Cortex of kidney (tissue), 1 donor: ENCODE measurements at places on chromosomes 11 and 22.

DNA sequence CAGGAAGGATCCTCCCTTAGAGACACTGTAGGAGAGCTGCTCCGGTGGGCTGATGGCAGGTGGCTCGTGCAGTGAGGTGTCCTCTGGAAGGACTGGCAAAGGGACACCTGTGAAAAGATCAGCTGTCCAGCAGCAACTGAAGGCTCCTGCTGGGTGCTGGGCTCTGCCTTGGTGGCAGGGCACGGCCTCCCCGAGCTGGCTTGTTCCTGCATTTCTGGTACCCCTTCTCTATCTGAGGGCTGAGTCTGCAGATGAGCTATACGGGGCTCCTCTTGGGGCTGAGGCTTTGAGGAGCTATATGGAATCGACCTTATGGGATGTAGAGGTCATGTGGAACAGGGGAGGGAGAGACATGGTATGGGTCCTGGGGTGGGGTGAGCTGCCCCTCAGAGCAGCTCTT, 875.8 kb downstream of the BRD1 start:
- no peak for DNase-seq

DNA sequence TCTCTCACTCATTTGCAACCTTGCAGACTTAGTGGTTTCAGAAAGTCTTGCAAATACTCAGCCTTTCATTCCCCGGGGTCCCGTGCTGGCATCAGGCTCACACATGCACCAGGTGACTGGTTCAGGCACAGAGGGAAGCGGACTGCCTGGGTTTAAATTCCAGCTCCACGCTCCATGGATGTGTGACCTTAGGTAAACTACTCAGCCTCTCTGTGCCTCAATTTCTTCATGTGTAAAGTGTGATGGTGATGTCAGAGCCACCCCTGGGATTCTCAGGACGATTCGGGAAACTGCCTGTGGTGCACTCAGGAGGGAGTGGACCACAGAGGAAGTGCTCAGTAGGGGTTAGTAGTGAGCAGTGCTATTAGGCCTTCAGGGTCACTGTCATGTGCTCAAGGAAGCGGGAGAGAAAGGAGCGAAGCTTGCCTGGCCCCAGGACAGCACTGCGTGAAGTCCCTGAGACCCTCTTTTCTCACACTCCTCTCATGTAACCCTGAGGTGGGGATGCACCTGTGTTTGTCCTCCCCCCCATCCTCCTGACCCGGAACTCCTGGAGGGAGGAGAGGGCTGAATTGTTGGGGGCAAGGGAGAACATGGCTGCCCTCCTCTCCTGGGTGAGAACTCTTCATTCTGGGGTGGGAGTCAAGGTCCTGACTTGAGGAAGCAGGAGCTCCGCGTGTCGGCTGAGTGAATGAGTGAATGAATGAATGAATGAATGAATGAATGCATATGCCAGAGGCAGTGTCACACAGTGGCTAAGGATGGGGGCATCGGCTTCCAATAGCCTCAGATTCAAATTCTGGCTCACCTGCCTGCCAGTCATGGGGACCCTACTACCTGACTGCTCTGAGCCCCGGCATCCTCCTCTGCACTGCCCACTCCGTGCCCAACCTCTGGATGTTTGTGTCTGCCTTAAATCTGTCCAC, 14.4 kb upstream of the UPK3A start:
- DNase-seq: no peak

DNA sequence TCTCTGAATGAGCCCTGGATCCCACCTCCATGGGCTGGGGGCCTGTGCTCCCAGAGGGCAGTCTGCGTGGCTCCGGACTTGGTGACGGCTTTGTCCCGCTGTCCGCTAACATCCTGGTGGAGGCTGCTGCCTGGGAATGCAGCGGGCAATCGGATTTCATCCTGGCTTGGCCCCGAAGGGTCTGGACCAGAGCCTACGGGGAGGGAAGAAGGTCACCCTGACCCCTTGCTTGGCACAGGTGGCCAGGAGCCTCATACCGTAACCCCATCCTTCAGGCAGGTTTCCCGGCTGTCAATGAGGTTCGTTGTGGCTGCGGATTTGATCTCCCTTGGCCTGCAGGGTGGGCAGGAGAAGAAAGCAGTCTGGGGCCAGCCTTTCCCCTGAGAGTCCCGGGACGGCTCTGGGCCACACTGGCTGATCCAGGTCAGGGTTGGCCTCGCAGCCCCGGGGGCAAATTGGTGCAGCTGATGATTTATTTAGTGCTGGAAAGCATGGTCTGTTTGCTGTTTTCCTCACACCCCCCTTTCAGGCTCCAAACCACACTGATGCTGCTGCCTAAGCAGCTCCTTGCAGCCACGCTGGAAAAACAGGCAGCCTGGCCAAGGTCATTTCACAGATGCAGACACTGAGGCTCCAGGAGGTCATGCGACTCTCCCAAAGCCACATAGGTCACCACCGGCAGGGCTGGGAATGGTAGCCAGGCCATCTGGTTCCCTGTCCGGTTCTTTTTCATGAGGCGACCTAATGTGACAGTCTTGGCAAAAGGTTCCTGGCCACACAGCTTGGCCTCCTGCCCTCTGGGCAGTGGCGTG, 15.0 kb downstream of the PRDM11 start:
- DNase-seq: no peak

GRCh38 chr11:123221096-123221561, 26.1 kb upstream of the CLMP start:
- no peak for DNase-seq

DNA sequence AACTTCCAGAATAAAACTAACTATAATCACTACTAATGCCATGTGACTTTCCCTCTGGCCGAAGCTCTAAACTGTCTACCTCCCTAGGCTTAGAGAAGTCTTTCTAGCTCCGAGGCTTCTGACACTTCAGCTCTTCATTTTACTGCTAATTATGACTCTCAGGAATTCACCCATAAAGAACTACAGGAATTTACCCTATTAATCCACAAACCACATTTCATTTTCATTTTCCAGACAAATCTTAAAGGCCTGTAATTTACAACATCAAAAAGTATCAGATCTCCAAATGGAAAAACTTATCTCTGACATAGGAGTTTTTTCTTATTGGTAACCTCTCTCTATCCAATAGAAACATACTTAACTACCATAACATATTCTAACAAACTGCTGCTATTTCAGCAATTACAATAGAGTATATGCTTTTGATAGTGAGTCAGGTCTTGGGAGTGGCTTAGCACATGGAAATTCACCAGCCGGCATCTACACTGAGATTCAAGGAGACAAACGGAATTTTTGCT, 33.4 kb downstream of the MRTFA start:
- no peak for DNase-seq

DNA sequence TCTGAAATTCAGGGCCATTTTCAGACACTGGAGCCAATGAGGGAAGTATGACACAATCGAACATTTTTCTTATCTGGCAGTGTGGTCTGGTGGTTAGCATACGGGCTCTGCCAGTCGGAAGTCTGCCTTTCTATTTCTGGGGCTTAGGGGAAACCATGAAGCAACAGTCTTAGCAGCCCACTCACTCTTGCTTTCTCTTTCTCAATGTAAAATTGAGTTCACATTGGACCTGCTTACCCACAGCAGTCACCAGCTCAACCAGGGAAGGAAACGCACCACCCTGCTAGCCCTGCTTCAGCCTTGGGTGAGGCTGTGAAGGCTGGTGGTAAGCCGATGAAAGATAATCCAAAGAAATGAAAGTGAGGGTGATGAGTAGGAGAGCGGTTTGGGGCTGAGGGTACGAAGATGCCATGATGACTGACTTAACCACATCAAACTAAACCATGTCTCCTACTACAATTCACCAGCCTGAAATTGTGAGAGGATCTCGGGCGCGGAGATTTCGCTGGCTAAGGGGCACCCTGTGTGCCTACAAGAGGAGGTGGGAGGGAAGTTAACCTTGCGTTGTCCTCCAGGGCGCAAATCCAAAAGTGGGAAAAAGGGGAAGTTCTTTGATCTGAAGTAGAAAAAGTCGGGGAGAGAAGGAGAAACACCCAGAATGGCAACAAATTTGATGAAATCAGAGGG, 2.0 kb upstream of the LMO2 start:
- DNase-seq: no peak

DNA sequence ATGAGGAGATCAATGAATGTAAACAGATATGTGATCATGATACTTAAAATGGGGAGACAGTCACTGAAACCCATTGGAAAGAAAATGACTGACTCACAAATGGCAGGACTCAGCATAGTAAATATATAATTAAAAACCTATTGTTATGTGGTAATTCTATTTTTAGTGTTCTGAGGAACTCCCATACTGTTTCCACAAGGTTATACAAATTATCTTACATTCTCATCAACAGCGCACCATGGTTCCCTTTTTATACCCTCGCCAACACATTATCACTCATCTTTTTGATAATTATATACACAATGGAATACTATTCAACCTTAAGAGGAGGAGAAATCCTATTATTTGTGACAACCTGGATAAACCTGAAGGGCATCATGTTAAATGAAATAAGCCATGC, 17.1 kb downstream of the OR5B21 start:
- DNase-seq: no peak

GRCh38 chr11:78838417-78838816, 263.8 kb upstream of the NARS2 start:
- DNase-seq: no peak

- no peak for DNase-seq
Observed at GRCh38 chr11:60887556-60887955, 18.8 kb downstream of the PRPF19 start.

DNA sequence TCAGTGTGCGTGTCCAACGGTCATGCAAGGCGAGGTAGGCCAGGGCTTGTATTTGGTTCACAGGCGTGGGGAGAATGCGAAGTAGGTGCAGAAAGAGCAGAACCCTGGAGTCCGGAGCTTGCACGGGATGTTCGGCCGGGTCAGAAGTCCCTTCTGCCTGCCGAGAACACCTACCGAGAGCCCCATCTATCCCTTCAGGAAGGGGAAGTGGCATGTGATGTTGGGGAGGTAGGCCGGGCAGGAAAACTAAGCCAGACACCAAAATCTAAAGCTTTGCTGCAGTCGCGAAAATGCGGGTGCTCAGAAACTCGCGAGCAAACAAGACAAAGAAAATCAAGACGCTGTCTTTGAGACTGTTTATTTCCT, 435 bp upstream of the TAF6L start:
- DNase-seq: no peak

DNA sequence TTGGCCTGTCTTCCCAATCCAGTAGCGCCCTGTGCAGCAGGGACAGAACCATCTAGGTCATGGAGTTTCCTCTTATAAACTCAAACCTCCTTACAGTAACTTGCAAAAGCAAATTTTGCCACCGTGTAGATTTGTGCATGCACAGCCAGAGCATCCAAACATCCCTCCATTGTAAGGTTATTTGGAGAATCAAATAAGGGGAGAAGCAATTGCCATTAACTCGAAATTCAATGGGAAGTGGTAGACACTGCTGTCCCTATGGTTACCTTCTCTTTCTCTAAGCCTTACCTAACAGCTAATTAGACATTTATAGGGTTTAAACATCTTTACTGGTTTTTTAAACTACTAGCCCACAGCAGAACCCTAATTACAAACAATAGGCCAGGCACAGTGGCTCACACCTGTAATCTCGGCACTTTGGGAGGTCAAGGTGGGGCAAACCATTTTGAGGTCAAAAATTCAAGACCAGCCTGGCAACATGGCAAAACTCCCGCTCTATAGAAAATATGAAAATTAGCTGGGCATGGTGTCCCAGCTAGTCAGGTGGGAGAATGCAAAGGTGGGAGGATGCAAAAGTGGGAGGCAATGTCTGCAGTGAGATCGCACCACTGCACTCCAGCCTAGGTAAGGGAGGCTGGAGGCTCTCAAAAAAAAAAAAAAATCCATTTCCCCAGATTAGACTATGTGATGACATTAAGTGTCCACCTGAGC, 6.6 kb downstream of the HSPA8 start:
- DNase-seq: no peak

- no peak for DNase-seq
Observed at GRCh38 chr22:31098632-31099110, 8.7 kb downstream of the SELENOM start.

- no peak for DNase-seq
Observed at GRCh38 chr11:115699733-115700132, 195.5 kb upstream of the CADM1 start.

DNA sequence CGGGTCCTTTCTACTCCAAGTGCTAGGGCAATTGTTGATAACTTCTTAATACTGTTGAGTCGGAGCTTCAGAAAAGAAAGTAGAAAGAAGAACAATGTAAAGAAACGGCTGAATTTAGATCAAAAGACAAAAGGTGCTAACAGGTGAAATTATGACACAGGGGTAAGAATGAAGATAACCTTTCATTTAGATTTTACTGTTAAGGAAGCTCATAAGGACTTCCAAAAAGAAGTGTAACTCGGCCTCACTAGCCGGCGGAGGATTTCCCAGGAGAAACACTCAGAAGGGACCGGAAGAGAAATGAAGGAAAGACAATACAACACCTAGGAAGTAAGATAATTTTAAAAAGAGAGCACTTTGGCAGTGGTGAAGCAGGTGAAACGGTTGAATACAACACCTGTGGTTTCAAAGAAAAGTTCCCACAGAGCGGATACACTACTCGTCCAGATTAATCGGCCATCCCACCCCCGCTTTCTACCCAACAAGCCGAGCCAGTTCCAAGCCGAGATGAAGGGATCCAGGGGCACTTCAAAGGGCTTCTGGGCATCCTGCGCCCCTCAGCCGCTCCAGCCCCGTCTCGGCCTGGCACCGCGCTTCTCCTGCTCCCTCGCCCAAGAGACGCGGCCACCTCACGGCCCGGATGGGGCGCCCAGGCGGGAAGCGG, 737 bp downstream of the PPP2R1B start:
- DNase-seq: no peak

DNA sequence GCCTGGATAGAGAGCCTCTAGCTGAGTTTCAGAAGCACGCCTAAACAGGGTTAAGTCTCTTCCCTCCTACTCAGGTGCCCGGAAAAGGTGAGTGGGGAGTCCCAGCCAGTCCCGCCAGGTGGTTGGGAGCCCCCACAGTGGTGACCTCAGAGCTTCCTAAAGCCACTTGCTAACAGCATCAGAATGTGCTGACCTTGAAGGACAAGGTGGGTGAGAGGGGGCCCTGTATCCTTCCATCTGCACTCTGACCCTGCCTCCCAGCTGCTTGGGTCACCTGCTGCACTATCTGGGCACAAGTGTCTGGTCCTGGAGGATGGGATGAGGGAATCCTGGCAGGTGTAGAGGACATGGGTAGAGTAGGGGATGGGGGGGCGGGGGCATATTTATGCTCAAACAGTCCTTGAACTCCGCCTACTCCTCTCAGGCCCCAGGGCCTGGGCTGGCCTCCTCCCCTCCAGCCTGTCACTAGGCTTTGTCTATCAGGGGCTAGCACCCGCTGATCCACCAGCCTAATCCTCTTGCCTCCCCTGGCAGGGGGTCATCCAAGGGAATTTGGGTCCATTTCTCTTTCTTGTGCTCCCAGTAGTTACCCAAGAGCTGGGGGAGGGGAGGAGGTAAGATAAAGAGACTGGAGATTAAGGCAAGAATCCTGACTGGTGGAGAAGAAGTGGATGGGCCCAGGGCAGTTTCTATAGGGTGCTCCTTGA, 3.4 kb downstream of the USP2 start:
- no peak for DNase-seq

- no peak for DNase-seq
Observed at GRCh38 chr22:45916515-45916914, 60.4 kb downstream of the WNT7B start.
